ENCODE measurements at places on chromosomes 3 and 15. TPM values are rescaled to one million over a fixed set of nuclear protein-coding genes. Genes with fewer than 3 reads are reported as not detected.

The XIRP1 gene
- not detected for total RNA-seq

The GOLGA6L10 gene
- 0.26 TPM for total RNA-seq

The STARD5 gene
- total RNA-seq = 14.9 TPM

The CNTN6 gene
- not detected for total RNA-seq

The CCDC13 gene
- 0.51 TPM for total RNA-seq

The GLDN gene
- 50.7 TPM for total RNA-seq

The GOLGA6B gene
- total RNA-seq = not detected

The THBS1 gene
- total RNA-seq = 631 TPM

The TTC23 gene
- 30.4 TPM for total RNA-seq

The ANKRD63 gene
- total RNA-seq = not detected

The CORO2B gene
- total RNA-seq = 15.7 TPM

The LAMB2 gene
- 1,026 TPM for total RNA-seq

The ASB14 gene
- not detected for total RNA-seq

The GP9 gene
- not detected for total RNA-seq

The GOLGA8S gene
- under 0.01 TPM for total RNA-seq

The ZSCAN2 gene
- total RNA-seq = 9.2 TPM

The MYZAP gene
- not detected for total RNA-seq

The DTWD1 gene
- 156 TPM for total RNA-seq

The RYR3 gene
- total RNA-seq = 0.17 TPM

The ATP13A4 gene
- under 0.01 TPM for total RNA-seq

The RTP4 gene
- 2.1 TPM for total RNA-seq

The TNFAIP8L3 gene
- total RNA-seq = 10.7 TPM

The ACTRT3 gene
- 6.1 TPM for total RNA-seq

The CCDC54 gene
- not detected for total RNA-seq

The LMCD1 gene
- total RNA-seq = 40.1 TPM

The GOLGA8N gene
- total RNA-seq = 3.6 TPM

The EFCAB12 gene
- total RNA-seq = under 0.01 TPM

The SPTBN5 gene
- total RNA-seq = 0.26 TPM

Measured in fibroblast of lung (primary cell).